ENCODE measurements at places on chromosomes 13 and 19.

- no peak for DNase-seq
These were observed 76.4 kb downstream of the INSR start for GRCh38 chr19:7217861-7218260.

- DNase-seq: no peak
These were observed 11.7 kb upstream of the SPACA6 start for GRCh38 chr19:51681286-51681941.

DNA sequence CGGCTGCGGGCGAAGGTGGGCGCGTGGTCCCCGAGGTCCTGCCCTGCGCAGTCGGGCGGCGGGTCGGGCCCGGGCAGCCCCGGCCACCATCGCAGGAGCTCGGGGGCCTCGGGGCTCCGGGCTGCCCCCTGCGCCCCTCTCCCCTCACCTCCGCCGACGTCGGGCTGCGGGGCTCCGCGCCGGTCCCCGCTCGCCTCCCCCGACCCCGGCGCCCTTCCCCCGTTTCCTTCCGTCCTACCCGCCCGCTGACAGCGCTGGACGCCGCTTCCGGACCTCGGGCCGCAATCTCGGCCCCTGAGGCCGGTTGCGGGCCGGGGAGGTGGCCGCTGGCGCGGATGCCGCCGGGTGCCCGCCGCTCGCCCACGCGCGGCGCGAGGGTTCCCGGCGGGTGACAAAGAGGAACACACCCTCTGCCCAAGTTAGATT lies 720 bp downstream of the FARP1 start:
- DNase-seq: no peak

DNA sequence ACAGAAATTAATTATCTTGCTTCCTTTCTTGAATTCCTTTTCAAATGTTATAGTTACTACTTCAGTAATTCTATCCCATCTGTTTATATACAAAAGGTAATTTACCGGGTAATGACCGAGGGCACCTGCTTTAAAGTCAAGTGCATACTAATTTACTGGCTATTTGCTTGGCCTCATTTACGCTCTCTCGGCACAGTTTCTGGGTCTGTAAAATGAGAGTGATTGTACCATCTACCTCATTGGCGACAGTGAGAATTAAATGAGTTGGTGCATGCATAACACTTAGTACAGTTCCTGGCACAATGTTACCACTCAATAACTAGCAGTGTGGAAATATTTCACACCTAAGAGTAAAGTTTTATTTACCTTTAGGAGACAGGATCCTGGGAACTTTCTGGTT lies 111.6 kb downstream of the GGACT start:
- no peak for DNase-seq

- DNase-seq: no peak
These were observed 69.5 kb downstream of the LATS2 start for GRCh38 chr13:20991741-20992520.

GRCh38 chr13:27341616-27342015 lies 71.0 kb downstream of the RASL11A start:
- DNase-seq: no peak

GRCh38 chr13:109750221-109750775 lies 36.1 kb downstream of the IRS2 start:
- no peak for DNase-seq

DNA sequence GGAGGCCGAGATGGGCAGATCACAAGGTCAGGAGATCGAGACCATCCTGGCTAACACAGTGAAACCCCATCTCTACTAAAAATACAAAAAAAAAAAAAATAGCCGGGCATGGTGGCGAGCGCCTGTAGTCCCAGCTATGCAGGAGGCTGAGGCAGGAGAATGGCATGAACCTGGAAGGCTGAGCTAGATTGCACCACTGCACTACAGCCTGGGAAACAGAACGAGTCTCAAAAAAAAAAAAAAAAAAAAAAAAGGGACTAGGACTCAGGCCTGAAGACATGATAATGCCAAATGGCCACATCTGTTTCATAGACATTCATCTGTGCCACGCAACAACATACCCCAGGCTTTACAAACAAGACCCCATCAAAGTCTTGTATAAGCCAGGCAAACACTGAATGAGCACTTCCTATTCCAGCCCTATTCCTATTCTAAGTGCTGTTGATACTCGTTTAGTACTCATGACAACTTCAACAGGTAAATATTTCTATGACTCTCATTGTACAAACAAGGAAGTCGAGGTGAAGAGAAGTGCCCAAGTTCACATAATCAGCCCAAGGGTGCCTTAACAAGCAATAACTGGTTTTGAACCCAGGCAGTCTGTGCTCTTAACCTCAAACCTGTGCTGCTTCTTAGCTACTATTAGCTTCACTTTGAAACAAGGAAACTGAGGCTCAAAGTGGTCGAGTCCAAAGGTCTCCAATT lies 1.7 kb downstream of the B9D2 start:
- DNase-seq: no peak

- DNase-seq: no peak
These were observed 184.8 kb downstream of the TEX29 start for GRCh38 chr13:111505175-111505777.

- peak; percentile 53 for DNase-seq
These were observed 1.4 kb downstream of the UHRF1 start for GRCh38 chr19:4910594-4911281.

DNA sequence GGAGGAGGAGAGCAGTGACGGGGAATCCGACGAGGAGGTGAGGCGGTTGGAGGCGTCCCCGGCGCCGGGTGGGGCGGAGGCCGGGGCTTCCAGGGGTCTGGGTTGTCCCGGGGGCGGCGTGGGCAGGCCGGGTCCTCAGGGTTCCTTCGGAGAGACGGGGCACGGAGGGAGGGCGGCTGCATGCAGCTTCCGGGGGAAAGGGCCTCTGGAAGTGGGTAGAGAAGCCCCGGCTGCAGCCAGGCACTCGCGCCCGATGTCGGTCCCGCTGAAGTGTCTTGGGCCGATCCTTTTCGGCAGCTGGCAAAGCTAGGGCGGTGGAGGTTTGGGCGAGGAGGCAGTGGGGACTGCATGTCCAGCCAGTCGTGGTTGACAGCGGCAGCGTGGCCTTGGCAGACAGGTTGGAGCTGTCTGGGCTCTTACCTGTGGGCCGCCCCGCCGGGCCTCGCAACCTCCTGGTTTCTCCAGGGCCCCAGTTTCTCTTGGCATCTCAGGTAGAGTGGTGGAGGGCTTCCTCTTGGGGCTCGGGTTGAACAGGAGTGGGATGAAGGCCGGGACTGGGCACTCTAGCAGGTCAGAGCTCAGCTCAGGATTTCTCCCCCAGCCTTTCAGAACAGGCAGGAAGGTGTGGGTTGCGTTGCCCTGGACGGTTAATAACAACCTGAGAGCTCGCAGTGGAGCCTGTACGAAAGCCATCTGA lies 690 bp downstream of the KMT2B start:
- DNase-seq: no peak

Data from CMK (cell line).